ENCODE measurements at places on chromosomes 16 and 17.

GRCh38 chr16:83345846-83346640 lies 461.7 kb upstream of the HSBP1 start:
- DNase-seq: no peak

DNA sequence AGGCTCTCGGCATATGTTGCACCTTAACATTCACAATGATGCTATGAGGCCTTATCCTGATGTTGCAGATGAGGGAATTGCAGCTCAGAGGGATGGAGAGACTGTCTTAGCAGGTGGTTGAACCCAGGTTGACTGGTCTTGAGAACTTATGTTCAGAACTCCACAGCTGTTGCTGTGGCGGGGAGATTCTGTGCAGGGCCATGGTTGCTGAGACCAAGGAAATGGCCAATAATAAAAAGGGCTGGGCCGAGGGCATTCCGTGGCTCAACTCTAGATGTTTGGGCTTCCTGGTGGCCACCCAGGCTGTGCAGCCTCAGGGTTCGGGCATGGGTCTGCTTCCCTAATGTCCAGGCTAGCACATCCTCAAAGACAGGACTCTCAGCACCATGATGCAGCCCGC lies 5.9 kb downstream of the KSR1 start:
- DNase-seq: no peak

- no peak for DNase-seq
Observed at GRCh38 chr16:16857603-16858283, 478.8 kb downstream of the NPIPA7 start.

DNA sequence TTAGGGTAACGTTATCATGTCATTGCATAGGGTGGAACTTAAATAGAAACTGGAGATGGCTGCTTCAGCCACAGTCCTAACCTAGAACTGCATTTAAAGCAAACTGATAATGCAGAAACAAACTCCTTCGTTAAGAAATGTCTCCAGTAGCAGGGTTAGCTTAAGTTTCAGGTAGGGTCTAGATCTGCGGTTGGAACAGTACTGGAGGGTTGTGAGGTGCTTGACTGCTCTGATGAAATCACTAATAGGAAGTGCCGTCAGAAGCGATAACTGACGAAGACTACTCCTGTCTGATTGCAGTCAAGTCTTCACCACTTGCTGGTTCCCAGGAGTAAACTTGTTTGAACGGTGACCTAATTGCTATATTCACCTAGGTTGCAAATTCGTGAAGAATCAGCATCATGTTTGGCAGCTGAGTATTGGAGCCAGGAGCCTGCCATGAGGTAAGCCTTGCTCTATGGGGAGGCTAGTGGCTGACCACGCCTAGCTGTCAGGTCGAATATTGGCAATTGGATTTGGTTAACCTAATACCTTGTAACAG lies 24.5 kb downstream of the TRPV2 start:
- DNase-seq: no peak

GRCh38 chr17:73984941-73985340 lies 218.5 kb upstream of the RPL38 start:
- no peak for DNase-seq

DNA sequence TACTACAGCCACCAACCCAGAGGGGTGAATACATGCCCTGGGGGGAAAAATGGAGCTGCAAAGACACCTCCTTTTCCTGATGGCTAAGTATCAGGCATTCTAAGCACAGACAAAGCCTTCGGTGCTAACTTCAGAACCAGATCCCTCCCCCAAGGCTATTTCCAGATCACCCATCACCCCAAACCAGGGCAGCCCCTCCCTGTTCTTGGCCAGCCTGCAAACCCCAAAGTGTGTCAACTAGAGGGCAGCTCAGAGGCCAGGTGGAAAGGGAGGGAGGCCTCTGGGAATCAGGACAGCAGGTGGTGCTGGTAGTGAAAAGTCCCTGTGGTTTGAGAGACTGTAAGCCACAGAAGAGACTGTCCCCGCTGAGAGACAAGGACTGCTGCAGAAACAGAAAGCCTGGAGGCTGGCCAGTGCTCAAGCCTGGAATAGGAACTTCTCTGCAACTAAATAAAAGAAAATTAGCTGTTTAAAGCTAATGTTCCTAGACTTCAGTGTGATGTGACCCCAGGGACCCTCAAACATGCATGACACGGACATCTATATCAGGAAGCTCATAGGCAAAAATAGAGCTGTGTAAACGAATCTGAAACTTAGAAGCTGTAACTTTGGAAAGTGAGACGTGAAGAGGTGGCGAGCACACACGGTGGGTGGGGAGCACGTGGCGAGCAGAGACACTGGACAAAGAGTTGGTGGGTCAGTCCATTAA lies 9.1 kb downstream of the TUBG1 start:
- DNase-seq: peak; percentile 73

GRCh38 chr17:82050152-82050760 lies 1.4 kb downstream of the RFNG start:
- DNase-seq: no peak

DNA sequence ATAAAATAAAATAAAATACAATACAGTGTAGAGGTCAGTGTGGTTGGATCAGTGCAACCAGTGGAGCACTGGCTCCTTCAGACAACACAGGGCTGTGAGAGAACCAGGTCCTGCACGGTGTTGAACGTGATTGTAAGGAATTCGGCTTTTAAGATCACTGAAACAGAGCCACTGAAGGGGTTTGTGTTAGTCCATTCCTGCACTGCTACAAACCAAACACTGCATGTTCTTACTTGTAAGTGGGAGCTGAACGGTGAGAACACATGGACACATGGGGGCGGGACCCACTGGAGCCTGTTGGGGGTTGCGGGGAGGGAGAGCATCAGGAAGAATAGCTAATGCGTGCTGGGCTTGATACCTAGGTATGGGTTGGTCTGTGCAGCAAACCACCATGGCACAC lies 193.2 kb upstream of the AXIN2 start:
- no peak for DNase-seq

- DNase-seq: peak; percentile 56
Observed at GRCh38 chr16:66925322-66925840, at the start of gene RRAD. TSS of gene RRAD (minus strand) at chr16:66925535. CDS start at chr16:66925179, 356 bp downstream.

GRCh38 chr17:76492989-76493501 lies 8.2 kb downstream of the RHBDF2 start:
- peak; percentile 79 for DNase-seq

GRCh38 chr16:23837553-23838308 lies 1.9 kb downstream of the PRKCB start:
- DNase-seq: no peak

GRCh38 chr17:12485361-12485906 lies 180.3 kb upstream of the MYOCD start:
- no peak for DNase-seq

- DNase-seq: no peak
Observed at GRCh38 chr16:84768808-84769197, 51.0 kb upstream of the CRISPLD2 start.

- DNase-seq: no peak
Observed at GRCh38 chr16:27486344-27486743, 63.4 kb downstream of the GTF3C1 start.

DNA sequence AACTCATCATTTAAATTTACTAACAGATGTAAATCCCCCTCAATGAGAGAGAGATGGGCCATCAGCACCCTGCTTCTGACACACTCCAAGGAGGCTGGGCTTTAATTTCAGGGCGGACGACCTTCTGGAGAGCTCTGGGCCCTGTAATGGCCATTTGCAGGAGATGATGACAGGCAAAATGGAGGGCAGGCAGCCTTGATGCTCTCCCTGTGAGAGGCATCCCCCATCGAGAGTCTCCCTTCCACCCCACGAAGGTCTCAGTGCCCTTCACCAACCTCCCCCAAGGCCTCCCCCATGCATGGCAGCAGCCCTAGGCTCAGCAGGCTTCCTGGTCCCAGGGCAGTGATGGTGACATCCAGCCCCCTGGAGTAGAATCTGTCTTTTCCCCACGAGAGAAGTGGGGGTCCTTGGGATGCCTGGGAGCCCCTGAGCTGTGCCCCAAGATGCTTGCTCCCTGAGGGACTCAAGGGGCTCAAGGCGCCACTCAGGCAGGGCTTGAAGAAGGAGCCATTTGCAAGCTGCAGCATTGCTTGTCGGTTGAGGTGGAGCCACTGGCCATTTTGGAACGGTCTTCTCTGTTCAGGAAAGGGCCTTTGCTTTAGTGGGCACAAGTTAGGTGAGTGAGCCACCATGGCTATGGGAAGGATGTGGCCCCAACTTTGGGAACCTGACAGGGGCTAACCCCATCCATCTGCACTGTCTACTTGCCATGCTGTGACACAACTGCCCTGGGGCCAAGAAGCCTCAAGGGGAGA lies 82.6 kb downstream of the C16orf78 start:
- DNase-seq: no peak

GRCh38 chr17:68297195-68297594 lies 5.9 kb downstream of the ARSG start:
- DNase-seq: no peak

DNA sequence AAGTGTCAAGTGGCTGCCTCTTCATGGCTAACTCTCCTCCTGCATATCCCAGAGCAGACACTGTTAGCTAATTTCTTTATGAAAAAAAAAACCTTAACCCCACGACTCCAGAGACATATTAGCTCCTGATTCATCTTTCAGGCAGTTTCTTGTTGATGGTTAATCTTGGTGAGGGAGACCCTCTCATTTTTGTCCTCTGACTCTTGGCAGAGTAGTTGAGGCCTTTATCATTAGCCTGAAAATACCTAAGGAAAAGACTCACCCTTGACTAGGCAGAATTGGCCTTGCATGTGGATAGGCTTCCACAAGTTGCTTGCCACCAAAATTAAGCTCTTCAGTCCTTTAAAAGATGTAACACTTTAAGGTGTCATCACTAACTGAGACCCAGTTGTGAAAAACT lies 4.0 kb downstream of the CRYBA1 start:
- no peak for DNase-seq

GRCh38 chr16:87328846-87329245 lies 11.7 kb upstream of the C16orf95 start:
- DNase-seq: peak; percentile 49

- no peak for DNase-seq
Observed at GRCh38 chr17:79485419-79485985, 125.3 kb downstream of the RBFOX3 start.

DNA sequence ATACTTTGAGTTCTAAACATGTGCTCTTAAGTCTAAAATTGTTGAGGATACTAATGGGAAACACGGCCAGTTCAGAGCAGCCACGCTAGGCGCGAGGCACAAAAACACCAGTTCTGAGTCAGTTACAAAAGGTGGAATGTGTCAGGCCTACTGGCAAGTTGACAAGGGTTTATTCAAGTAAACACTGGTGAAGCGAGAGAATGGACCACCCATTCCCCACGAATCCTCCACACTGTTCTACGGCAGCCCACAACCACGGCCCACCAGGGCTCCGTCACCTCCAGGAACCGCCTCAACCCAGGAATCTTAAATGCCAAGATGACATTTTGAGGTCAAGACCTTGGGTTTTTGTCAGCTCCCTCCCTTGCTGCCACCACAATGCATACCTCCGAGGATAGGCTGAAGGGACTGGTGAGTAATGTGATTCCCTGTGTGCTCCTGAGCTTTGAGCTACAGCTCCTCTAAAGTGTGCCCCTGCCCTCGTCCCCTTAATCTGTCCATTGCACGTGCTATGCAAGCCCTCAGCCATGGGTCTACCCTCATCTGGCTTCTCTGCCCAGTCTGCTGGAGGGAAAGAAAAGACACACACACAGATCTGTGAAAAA lies 28.5 kb upstream of the TRAP1 start:
- no peak for DNase-seq

- DNase-seq: no peak
Observed at GRCh38 chr16:314351-314750, 31.4 kb downstream of the PDIA2 start.

DNA sequence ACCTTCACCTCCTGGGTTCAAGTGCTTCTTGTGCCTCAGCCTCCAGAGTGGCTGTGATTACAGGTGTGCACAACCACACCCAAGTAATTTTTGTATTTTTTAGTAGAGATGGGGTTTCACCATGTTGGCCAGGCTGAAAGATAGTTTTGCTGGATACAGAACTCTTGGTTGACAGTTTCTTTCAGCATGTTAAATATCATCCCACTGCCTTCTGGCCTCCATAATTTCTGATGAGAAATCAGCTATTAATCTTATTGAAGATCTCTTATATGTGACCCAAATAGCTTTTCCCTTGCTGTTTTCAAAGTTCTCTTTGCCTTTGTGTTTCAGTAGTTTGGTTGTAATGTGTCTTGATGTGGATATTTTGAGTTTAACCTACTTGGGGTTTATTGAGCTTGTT lies 50.3 kb upstream of the BRD7 start:
- no peak for DNase-seq

DNA sequence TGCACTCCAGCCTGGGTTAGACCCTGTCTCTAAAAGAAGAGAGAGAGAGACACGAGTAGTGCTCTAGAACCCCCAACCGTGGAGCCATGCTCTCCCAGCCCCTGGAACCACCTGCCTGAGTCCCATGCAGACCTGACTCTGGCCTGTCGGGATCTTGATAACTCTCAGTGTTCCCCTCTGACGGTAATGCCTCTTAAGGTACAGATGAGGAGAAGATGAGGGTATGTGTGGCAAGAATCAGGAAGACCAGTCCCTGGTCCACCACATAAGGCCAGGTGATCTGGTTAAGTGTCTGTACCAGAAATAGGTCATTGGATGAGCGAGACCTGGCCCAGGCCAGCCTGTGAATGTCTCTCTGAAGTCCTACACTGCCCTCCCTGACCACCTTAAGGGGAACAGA lies 18.4 kb downstream of the OSBPL7 start:
- DNase-seq: no peak

- DNase-seq: no peak
Observed at GRCh38 chr16:12788758-12789157, 14.9 kb downstream of the CPPED1 start.

DNA sequence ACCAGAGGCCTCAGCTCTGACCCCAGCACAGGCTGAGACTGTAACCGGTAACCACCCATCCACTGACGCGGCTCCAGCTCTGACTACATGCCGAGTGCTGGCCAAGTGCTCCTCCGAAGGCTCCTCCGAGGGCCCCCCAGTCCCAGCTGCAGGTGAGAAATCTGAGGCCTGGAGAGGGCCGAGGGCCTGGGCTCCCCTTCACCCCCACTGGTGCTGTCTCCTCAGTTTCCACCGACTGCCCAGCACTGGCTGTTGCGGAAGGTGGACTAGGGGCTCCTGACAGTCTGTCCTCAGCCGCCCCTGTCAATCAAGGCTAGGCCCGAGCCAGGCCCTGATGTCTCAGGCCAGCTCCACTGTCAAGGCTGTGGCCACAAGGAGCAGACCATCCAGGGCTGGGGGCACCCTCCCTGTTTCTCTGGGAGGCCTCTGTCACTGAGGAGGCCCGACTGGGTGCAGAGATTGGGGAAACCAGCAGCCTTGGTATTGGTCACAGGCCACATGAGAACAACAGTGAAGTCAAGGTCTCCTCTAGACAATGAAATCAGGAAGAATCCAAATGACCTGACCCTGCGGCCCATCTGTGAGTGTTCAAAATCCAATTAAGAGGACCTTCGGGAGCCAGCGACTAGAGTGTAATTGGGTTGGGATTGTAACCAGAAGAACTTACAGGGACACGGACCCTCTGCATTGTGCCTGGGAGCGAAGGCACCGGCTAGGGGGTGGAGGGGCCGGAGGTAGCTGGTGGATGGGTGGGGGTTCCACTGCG lies 5.1 kb downstream of the TMEM235 start:
- DNase-seq: no peak

GRCh38 chr17:48052956-48053757 lies 5.0 kb downstream of the NFE2L1 start:
- DNase-seq: peak; percentile 57

GRCh38 chr16:76955629-76956028 lies 235.4 kb upstream of the MON1B start:
- DNase-seq: no peak

- no peak for DNase-seq
Observed at GRCh38 chr17:27378482-27379175, 77.6 kb upstream of the KSR1 start.
